ENCODE measurements at places on chromosomes 2 and 18.
A peak's percentile ranks its signal among the peaks of the same experiment; 100 is the strongest.

- peak; percentile 43 for DNase-seq
These were observed 1.6 kb downstream of the SPRED2 start for GRCh38 chr2:65430603-65431420.

DNA sequence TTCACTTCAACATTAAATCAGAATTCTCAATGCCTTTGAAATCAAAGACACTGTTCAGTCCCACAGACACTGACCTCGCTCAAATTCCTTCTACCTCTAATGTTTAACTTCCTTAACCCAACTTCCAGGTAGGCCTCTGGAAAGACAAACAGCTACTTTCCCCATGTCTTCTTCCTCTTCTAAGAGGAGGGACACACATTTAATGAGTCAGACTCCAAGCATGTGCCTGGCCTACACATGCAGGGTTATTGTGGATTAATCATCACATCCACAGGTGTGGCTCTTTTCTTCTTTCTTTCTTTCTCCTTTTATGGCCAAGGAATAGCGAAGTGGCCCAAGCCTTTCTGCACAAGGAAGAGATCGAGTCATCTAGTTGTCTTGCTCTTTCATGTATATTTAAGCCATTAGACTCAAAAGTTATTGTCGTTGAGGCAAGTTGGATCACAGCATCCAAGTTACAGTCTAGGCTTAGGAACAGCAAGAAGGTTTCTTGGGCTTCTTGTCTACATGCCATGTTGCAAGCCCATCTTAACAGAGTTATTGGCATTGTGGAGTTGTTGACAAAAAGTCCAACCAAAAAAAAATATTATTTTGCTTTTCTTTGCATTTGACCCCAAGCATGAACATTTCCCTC lies 387.8 kb downstream of the IRS1 start:
- DNase-seq, result no peak

DNA sequence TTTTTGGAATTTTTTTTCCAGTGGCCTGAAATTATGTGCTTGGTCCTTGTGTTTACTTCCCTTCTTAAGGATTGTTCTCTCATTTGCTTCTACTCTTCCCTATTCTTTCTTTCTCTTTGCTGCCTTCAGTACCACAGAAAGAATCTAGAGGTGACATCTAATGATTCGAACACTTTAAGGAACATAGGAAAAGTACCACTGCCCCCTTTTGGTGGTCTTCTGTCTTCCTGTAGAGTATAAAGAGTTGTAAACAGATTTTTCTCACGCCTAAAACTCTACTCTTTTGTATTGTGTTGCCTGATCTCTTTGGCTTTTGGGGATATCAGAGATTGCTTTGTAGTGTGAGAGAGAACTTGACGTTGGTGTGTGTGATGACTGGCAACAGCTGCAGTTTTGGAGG lies 7.0 kb upstream of the SCTR start:
- DNase-seq, result no peak

GRCh38 chr2:65565681-65566080 lies 133.3 kb upstream of the SPRED2 start:
- DNase-seq, result no peak

GRCh38 chr18:58221060-58221725 lies 177.2 kb downstream of the NEDD4L start:
- no peak for DNase-seq

- DNase-seq, result no peak
These were observed 628 bp downstream of the SH2D6 start for GRCh38 chr2:85419009-85419675.

- no peak for DNase-seq
These were observed 46.7 kb downstream of the MAPK4 start for GRCh38 chr18:50606609-50607008.

GRCh38 chr2:3301001-3301400 lies 76.6 kb downstream of the EIPR1 start:
- DNase-seq, result no peak

DNA sequence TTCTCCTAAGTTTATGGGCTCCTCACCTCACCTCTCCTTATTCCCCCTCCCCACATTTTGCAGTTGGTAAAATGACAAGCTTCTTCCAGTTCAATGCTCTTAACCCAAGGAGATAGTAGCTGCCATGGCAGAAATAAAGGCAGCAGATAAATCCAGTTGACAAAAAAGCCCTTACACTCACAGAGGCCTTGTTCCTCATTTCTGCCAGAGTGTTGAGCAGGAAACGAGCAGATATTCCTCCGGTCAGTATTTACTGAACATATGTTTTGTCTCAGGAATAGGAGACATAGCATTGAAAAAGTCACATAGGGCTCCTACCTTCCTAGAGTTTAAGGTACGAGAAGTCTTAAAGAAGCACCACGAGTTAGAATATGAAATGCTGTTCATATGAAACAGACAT lies 493.7 kb upstream of the TNP1 start:
- no peak for DNase-seq

DNA sequence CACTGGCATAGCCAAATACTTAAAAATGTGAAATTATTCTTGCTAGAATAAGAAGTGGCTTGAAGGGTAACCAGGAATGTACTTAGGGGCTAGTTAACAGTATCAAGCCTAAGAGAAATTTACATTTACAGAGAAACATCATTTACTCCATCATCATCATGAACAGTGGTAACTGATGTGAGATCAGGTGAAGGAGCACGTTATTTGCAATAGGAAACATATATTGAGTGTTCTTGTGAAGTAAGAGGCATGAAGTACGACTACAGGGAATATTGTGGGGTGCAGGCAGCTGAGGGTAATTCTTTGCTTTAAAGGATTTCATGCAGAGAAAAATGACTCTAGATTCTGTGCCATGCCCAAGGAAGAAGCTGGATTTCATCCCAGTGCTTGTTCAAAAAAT lies 220.8 kb downstream of the GALNT13 start:
- DNase-seq, result no peak

GRCh38 chr2:38509947-38510326 lies 92.8 kb downstream of the HNRNPLL start:
- DNase-seq, result no peak

GRCh38 chr2:209460151-209460761 lies 36.4 kb downstream of the MAP2 start:
- DNase-seq, result no peak

GRCh38 chr2:136098441-136098840 lies 19.5 kb downstream of the CXCR4 start:
- DNase-seq, result no peak

DNA sequence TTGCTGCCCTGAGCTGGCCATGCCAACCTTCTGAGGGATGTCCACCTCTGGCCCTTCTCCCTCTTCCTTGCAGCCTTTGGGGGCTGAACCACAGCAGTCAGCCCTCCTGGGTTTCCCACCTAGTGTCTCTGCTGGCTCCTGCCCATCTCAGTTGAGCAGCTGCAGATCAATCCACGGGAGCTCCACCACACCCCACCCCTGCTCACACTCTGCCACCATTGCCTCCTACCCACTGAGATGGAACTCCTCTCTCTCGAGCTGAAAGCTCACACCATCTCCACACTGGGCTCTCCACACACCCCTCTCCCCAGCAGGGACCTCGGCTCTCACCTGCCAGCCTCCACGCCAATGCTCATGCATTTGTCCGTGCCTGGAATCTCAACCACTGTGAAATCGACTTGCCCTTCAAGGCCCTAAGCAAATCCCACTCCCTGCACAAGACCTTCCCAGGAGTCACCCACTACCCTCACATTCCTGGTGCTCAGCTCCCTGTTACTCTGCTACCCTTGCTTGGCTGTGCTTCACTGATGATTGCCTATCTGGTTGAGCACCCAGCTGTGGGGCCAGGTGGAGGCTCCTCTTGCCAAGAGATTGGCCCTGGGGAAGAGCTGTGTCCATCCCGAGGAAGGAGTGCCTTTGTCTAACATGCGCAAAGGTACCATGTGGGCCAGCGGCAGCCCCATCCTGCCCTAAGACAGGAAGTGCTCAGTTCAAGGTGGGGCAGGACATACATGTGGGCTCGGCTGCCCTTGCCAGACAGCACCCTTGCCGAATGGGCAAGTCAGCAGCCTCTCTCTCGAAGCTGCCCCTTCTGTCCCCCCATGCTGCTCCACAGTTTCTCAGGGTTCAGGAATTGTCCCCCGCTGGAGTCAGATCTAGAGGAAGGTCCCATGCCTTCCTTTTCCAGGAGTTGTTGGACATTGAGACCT lies 208.7 kb downstream of the CYP26B1 start:
- DNase-seq, result no peak

- no peak for DNase-seq
These were observed 1128.9 kb upstream of the NXPH2 start for GRCh38 chr2:139909136-139909535.

DNA sequence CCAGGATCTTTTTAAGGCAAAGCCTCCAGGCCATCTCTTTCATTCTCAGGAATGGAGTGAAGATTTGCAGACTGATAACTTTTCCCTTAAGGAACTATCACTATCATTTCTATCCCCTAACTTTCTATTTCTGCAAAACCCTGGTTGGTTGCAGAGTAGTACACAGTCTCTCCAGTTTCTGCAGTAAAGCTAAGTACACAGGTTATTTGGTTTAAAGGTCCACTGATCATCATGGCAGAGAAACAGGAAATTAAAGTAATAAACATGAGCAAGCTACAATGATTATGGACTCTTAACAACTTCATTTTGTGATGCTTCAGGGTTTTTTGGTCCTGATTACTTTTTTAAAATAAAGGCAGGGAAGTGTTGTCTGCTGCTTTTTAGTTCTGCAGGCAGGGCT lies 890.0 kb upstream of the DDX18 start:
- DNase-seq, result no peak

- DNase-seq, result no peak
These were observed 58.7 kb downstream of the AFTPH start for GRCh38 chr2:64582774-64583340.

- no peak for DNase-seq
These were observed 217.7 kb downstream of the GBX2 start for GRCh38 chr2:235950473-235950809.

GRCh38 chr2:84495539-84496146 lies 20.7 kb upstream of the DNAH6 start:
- DNase-seq, result no peak

GRCh38 chr2:144377914-144378313 lies 142.0 kb downstream of the ZEB2 start:
- no peak for DNase-seq

GRCh38 chr2:236803621-236804020 lies 234.0 kb downstream of the ACKR3 start:
- no peak for DNase-seq

DNA sequence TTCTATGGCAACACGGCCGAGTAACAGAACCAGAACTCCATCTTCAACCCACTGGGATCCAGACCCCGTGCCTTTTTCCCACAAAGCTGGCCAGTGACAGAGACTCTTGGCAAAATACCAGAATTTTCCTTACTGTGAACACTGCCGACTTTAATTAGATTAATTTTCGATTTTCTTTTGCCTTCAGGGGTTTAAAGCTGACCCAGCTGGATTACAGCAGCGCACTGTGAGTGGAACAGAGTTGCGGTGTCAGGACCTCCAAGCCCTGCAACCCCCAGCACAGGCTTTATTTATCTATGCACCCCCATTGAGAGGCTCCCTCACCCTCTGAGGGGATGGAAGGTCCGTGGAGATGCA lies 36.4 kb downstream of the CTIF start:
- no peak for DNase-seq

GRCh38 chr2:217945530-217945929 lies 57.3 kb downstream of the TNS1 start:
- DNase-seq, result no peak

- no peak for DNase-seq
These were observed 1.9 kb upstream of the HOXD11 start for GRCh38 chr2:176105078-176105729.

- DNase-seq, result no peak
These were observed 1.5 kb downstream of the MAP3K2 start for GRCh38 chr2:127386246-127386645.

- DNase-seq, result peak; percentile 28
These were observed 13.3 kb downstream of the CHRNA1 start for GRCh38 chr2:174750923-174751441.

- no peak for DNase-seq
These were observed 19.8 kb downstream of the TMEM185B start for GRCh38 chr2:120203251-120204021.

DNA sequence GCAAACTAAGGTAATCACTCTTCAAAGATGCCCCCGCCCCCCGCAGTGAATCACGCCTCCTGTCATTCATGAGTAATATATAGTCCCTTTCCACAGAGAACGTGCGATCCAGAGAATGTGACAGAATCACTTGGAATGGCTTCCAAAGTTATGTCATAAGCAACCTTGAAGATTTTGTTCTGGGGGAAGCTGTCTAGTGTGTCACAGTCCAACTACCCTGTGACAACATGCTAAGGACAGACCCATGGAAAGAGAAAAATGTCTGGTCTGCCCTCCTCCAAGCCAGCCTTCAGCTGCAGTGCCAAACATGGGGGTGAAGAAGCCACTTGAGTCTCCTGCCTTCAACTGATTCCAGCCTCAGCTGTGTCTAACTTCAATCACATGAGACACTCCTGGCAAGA lies 259.1 kb downstream of the SS18 start:
- DNase-seq, result no peak

GRCh38 chr2:105177008-105177407 lies 64.5 kb upstream of the GPR45 start:
- DNase-seq, result no peak

- DNase-seq, result no peak
These were observed 118.6 kb downstream of the ACVR1 start for GRCh38 chr2:157757500-157757899.

DNA sequence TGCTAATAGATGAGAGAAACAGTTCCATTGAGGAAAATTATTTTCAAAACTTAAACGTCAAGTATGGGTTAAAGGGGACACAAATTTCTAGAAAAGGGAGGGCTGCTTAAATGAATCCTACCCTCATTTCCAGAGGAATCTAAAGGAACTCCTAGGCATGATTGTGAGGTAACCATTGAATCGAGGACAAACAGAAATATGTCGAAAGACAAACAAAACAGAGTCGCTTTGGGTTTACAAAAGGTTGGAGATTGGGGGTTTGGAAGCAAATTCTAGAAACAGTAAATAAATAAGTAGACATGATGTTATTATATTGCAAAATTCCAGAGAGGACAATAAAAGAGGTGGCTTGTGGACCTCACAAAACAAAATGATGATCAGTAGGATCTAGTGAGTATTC lies 173.1 kb downstream of the FTCDNL1 start:
- no peak for DNase-seq

- no peak for DNase-seq
These were observed 95.2 kb downstream of the POLE4 start for GRCh38 chr2:75053484-75054112.

DNA sequence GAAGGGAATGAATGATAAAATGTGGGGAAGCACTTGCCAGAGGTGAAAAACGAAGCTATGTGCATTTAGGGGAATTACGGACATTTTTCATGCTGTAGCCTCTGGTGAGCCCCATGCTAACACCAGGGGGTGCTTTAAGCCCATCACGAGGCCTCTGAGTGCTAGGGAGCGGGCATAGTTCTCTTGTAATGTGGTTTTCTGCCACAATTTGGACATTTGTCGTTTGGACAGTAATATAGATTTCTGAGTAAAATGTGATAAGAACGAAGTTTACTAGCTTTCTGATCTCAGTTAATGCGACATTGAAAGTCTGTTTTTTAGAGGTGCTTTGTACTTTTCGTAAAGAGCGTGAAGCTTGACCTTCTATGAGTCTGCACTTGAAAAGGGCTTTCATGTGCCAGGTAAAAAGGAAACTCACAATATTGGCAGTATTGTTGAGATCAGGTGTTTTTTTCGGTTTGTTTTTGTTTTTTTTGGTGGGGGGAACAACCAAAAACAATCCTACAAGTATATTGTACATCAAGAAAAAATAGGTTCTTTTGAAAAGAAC lies 50.6 kb downstream of the TRAF3IP1 start:
- DNase-seq, result peak; percentile 16

- DNase-seq, result no peak
These were observed 36.3 kb upstream of the MBP start for GRCh38 chr18:77168811-77169311.

GRCh38 chr2:10678225-10678624 lies 11.6 kb downstream of the NOL10 start:
- DNase-seq, result no peak

- DNase-seq, result no peak
These were observed 142.3 kb upstream of the NT5C1B start for GRCh38 chr2:18731666-18732065.

Data from activated T-helper 9 cell treated with anti-CD3 and anti-CD28 coated beads, Interleukin-2, amount 50 U/mL, for 16 hours (primary cell).